ENCODE measurements at places on chromosomes 11 and 22.

- no peak for DNase-seq
Observed at GRCh38 chr22:30792456-30792855, 97.8 kb downstream of the OSBP2 start.

- DNase-seq = peak; percentile 26
Observed at GRCh38 chr22:38788021-38788816, 5.7 kb downstream of the DNAL4 start.

DNA sequence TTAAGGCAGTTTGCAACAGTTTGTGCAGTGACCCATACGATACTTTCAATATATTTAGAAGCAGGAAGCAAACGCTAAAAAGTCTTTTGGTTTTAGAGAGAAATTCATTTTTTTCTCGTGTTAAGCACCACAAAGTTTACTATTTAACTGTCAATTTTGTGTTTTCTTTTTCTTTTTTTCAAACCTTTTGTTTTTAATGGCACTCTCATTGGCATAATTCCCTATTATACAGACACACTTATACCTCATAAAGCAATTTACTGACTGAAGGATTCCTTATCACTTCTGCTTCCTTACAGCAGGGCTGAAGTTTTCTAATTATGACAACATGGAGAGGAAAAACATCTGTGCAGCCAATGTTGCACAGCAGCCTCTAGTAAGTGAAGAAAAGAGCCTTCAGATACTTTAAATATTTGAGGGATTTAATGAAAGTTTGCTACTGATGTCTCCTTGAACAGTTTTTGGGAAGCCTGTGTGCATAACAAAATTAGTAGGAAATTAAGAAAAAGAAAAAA is 2191.2 kb downstream of the LRRC4C start:
- DNase-seq = no peak

DNA sequence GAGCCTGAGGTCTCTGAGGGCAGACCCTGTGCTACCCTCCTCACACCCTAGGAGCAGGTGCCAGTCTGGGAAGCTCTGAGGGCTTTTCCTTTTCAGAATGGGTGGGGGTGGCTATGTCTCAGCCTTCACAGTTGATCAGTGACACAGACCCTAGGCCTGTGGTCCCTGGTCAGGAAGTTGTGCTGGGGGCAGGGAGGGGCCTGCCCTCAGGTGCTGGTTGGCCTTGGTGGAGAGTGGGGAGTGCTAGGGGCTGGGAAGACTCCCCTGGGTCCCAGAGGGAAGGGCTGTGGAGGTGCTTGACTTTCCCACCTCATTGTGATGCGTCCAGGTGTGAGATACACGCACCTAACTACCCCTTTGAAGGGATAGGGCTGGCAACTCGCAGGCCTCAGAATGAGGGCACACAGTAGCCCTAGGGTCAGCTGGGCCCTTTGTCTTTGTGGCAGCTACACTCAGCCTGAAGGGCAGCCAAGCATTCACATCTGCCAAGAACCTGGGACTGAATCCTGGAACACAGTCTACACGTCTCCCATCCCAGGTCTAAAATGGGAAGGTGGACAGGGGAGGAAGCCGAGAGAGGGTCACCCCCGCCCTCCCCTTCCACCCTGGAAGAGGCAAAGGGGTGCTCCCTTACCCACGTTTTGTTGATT is 31.2 kb upstream of the ATXN10 start:
- DNase-seq = no peak

GRCh38 chr11:130858215-130858614 is 58.1 kb downstream of the SNX19 start:
- peak; percentile 35 for DNase-seq

DNA sequence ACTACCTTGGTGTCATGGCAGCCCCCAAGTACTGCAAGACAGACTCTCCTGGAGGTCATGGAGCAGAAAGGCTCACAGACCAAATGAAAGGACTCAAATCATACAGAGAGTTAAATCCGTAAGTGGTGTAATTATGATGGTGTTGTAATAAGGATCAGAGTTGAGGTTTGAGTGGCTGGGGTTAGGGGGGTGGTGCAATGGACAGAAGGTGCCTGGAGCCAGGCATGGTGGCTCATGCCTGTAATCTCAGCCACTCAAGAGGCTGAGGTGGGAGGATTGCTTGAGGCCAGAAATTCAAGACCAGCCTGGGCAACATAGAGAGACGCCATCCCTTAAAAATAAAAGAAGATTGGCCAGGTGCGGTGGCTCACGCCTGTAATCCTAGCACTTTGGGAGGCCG is 18.7 kb downstream of the ART5 start:
- no peak for DNase-seq

DNA sequence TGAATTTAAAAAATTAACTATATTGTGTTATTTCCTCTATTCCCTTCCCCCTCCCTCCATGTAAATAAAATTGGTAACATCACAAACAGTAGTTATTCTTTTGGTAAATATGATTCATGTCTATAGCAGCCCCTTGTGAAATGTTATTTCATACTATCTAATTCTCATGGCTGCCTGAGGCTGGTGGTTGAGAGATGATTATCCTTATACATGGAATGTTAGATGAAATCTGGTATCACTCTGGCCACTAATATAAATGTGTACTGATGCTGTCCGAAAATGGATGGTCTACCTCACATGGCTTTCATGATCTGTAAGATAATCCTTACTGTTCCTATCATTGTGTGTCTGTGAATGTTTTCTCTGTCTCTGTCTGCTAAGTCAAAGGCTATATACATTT is 25.0 kb upstream of the EXPH5 start:
- DNase-seq = peak; percentile 81

- DNase-seq = peak; percentile 32
Observed at GRCh38 chr11:36023922-36024321, 80.1 kb downstream of the LDLRAD3 start.

GRCh38 chr11:22869325-22869724 is 9.1 kb upstream of the CCDC179 start:
- no peak for DNase-seq

DNA sequence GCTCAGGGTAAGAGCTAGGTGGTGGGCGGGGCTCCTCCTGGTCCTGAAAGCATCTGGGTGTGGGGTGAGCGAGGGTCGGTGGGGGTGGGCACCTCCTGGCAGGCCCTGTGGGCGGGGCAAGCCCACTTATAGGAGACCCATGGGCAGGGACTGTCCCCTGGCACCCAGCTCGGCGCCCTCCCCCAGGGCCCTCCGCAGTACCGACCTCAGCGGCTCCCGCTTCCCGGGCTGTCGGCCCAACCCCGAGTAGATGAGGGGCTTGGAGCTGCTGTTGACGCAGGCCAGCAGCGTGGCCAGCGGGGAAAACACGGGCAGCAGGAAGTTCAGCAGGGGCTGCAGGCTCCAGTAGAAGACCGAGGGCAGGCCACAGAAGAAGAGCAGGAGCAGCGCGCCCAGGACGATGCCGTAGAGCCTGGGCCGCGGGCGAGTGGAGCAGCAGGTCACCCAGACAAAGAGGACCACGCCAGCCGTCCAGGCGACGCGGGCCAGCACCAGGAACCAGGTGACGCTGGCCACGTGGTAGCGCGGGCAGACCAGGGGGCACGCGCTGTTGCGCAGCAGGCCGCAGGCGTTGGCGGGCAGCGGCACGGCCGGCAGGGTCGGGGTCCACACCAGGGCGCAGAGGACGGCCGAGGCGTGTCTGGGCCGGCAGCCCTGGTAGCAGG is 663 bp downstream of the MRGPRG start:
- DNase-seq = no peak

GRCh38 chr11:26904801-26905200 is 89.1 kb upstream of the FIBIN start:
- no peak for DNase-seq

DNA sequence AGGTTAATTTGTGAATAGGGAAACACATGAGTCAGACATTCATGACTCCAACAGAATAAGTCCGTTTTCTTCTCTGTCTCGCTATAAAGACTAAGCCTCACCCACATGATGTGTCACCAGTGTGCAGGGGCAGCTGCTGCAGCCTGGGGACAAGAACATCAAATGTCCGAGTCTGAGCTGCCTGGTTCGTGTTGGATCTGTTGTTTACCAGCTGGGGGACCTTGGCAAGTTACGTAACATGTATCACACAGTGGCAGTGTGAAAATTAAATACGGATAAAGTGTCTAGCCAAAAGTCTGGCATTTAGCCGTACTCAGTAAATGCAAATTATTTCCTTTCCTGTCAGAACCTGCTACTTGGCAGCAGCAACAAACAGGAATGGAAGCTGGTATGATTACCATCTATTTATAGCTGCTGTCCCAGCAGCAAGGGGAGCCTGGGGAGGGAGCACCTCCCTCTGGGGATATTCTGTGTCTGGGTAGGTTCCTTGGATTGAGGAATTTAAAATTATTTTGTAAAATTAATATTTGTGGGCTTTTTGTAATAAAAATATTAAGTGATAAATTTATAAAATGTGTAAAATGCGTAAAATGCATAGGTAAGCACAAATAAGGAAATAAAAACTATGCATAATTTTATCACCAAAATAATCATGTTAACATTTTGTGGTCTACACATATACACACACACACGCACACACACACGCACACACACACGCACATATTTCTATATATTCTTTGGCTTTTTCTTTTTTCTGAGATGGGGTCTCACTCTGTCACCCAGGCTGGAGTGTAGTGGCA is 1.3 kb upstream of the CLDN25 start:
- peak; percentile 84 for DNase-seq

DNA sequence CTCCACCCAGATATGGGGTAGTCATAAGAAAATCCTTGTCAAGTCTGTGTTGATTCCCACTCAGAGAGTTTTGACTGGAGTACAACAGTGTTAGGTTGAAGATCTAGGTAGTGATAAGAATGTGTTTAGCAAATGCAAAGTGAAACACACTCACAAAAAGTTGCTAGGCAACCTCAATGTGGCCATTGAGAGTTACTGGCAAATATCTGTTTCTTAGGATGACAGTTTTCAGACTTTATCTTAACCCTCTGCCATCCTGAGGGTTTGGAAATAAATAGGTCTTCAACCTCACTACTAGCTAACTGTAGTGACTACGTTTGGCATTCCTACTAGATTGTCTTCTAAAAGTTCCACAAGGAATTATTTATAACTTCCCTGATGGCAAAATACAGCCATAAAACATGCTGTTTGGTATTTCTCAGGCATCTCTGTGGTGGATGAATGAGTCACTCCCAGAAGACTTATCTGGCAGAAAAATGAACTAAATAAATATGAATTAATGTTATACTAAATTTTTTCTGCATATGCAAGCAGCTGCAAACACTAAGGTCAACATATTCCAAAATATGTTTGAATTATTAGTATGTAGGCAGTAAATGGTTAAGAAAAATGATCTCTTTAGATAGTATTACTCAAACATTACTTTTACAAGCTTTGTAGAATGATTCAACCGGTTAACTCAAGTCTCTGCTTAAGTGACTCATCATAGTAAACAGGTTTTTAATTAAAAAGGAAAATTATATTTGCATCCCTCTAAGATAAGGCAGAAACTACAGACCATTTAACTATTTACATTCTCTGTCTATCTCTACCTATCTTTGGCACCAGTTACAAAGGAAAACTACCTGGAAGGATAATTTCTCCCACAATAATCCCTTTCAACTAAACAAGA is 17.1 kb upstream of the SYTL2 start:
- DNase-seq = peak; percentile 97

DNA sequence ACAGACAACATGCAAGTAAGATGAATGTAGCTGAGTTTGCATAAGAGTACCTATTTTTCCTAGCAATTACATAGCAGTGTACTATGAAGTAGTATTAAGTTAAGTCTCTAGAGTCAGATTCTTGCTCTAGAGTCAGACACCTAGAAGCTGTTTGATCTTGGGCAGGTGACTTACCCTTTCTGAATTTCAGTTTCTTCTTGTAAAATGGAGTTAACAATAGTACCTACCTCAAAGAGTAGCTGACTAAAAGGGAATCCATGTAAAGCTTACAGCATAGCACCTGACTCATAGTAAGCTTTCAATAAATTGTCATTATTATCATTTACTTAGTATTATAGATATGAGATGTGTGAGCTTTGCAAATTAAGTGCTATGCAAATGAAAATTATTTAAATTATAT is 47.8 kb upstream of the PTPRJ start:
- no peak for DNase-seq

GRCh38 chr22:35299217-35299672 is 449 bp upstream of the TOM1 start:
- no peak for DNase-seq

DNA sequence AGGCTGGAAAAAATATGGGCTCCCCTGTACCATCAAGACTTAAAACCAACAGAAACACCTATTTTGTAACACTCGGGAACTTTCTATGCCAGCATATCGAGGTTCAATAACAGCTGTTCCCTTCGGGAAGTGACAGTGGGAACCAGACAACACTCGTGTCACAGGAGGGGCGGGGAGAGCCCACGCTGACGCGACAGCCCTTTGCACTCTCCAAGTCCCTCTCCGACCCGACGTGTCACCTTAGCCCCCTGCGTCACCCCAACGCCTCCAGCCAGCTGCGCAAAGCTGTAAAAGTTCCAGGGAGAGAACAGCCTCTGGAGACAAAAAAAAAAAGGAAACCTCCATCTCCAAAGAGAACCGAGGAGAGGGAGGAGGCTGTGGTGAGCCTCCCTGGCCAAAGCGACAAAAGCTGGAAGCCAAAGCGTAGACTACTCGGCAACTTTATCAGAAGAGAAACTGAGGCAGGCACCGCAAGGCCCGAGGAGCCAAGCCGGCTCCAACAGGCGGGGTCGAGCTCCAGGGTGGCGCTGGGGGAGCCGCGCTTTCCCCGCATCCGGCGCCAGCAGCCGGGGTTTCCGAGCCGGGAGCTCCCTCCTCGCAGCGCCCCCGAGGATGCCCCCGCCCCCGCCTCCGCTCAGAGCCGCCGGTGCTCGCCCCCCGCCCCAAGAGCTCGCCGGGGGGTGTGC is 751 bp downstream of the ARFGAP3 start:
- no peak for DNase-seq

- no peak for DNase-seq
Observed at GRCh38 chr22:29302681-29303465, 3.6 kb upstream of the GAS2L1 start.

Measured in PC-3 (cell line).